CD4-positive, alpha-beta memory T cell (primary cell): ENCODE measurements at places on chromosomes 3 and 15. TPM values are rescaled to one million over a fixed set of nuclear protein-coding genes. Genes with fewer than 3 reads are reported as not detected.

C3orf85 gene
- total RNA-seq = not detected

BTLA gene
- 22.9 TPM for total RNA-seq

NXPE3 gene
- 37.2 TPM for total RNA-seq

ZNF717 gene
- 13.0 TPM for total RNA-seq

C2CD4B gene
- total RNA-seq = not detected

TMEM207 gene
- total RNA-seq = not detected

GPR176 gene
- total RNA-seq = not detected

TRIM71 gene
- total RNA-seq = not detected

NT5DC2 gene
- 5.5 TPM for total RNA-seq

ALDH1A3 gene
- not detected for total RNA-seq

SLC26A6 gene
- 31.6 TPM for total RNA-seq

IQCF5 gene
- not detected for total RNA-seq

CHCHD6 gene
- 7.3 TPM for total RNA-seq

CCR8 gene
- 5.3 TPM for total RNA-seq

COL6A5 gene
- not detected for total RNA-seq

CHRFAM7A gene
- total RNA-seq = not detected
